ENCODE measurements at places on chromosomes 12 and 14. TPM values are rescaled to one million over a fixed set of nuclear protein-coding genes. Genes with fewer than 3 reads are reported as not detected.
A peak's percentile ranks its signal among the peaks of the same experiment; 100 is the strongest.

PTGER2 gene
- total RNA-seq, result 2.1 TPM

TSPAN31 gene
- 55.4 TPM for total RNA-seq

CCDC175 gene
- total RNA-seq, result not detected

CIROP gene
- total RNA-seq, result not detected

SDR9C7 gene
- not detected for total RNA-seq

DNA sequence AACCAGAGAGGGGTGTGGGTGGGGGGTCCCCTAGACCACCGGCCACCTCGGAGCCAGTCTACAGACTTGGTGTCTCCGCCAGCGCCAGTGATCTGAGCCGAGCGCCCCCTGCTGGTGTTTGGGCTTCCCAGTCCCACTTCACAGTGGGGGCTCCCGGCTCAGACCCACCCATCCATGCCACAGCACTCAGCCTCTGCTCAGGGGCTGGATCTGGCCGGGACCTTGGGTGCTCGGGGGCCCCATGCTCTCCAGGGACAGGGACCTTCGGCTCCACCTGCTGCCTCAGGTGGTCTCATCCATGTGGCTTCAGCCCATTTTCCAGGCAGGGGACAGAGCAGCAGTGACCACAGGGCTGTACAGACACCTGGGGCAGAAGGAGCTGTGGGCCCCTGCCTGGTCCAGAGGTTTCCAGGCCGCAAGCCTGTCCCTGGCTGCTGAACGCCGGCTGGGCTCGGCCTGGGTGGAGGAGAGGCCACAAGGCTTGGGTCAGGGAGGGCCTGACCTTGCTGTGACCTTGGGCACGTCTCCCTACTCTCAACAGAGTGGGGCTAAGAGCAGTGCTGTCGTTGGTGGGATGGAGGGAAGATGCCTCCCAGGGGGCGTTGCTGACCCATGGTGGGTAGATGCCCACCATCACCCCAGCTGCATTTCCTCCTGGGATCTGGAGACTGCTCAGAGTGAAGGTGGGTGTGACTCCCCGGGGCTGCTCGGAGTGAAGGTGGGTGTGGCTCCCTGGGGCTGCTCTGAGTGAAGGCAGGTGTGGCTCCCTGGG is 86.3 kb downstream of the KIF26A start:
- peaks cover 14% of the 10 kb centered on the region for H3K4me1 ChIP-seq
- H3K27ac ChIP-seq, result peak overlapping the region; percentile 89
- DNase-seq, result peak; percentile 66
- H3K27me3 ChIP-seq, result no peaks in the 10 kb centered on the region
